ENCODE measurements at places on chromosomes 7 and 10.
A peak's percentile ranks its signal among the peaks of the same experiment; 100 is the strongest.

- no peak for DNase-seq
These were observed 107.1 kb downstream of the PIP4K2A start for GRCh38 chr10:22607261-22607660.

- DNase-seq, result no peak
These were observed 407.8 kb upstream of the FOXK1 start for GRCh38 chr7:4274286-4274685.

GRCh38 chr7:17436126-17436525 is 137.7 kb downstream of the AHR start:
- DNase-seq, result no peak

DNA sequence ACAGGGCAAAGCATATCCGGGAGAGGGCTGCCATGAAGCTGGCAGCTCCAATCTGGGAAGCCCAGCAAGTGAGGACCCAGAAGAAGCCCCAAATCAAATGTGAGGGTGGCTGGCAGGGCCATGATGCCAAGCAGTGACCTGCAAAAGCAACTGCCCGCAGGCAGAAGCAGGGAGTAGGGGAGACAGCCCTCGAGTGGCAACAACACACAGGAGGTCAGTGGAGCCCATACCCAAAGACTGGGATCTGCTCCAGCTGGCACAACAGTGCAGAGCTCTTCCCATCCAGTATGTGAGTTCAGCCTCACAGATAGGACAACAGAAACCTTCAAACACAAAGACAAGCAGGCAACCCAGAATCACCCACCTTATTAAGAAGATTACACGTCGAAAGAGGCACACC is 45.0 kb downstream of the GRID1 start:
- no peak for DNase-seq

- peak; percentile 29 for DNase-seq
These were observed 53.4 kb downstream of the TMEM209 start for GRCh38 chr7:130151591-130152492.

GRCh38 chr7:106041140-106041717 is 70.9 kb downstream of the SYPL1 start:
- DNase-seq, result peak; percentile 19

- no peak for DNase-seq
These were observed 1037.0 kb downstream of the CNTNAP2 start for GRCh38 chr7:147153571-147153970.

DNA sequence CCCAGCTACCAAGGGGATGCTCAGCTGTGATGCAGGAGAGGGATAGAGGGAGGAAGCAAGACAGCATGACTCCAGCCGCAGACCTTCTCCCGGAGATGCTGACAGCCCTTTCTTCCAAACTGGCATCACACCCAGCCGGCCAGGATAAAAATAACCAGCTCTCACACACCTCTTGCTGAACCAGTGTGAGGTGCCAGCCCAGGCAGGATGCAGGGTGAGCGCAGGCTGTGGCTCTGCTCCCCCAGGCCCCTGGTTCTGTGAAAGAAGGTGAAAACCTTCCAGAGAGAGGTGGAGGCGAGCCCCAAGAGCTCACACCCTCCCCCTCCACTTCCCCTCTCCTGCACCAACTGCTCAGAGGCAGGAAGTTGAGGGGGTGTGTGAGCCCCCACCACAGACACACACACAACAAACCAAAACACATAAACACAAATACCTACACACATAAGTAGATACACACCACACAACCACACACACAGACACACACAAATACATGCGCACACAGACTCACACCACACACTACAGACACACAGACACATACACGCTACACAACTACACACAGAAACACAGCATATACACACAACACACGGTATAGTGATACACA is 4.0 kb downstream of the GPR15LG start:
- DNase-seq, result no peak

- peak; percentile 45 for DNase-seq
These were observed 29.8 kb downstream of the C10orf67 start for GRCh38 chr10:23314835-23315239.

- no peak for DNase-seq
These were observed 194.3 kb downstream of the ZMYND11 start for GRCh38 chr10:329361-330099.

DNA sequence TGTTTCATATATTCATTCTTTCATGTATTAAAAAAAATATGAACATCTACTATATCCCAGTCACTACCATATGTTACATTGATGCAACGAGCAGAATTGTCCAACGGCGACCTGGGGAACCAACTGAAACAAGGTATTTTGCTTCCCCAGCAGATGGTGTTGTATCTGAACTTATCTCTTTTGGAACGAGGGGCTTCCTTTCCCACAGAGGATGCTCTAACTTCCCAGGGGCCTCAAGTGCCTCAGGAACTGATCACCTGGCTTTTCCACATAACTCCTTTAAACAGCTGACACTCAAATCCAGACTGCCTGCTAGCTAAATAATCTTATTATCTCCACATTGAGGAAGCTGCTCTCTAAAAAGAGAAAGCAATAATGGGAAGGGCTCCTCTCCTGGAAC is 259.3 kb downstream of the HTR7 start:
- no peak for DNase-seq

GRCh38 chr7:137626469-137627067 is 220.2 kb downstream of the DGKI start:
- DNase-seq, result no peak

GRCh38 chr10:49089152-49089551 is 26.2 kb downstream of the VSTM4 start:
- DNase-seq, result no peak

DNA sequence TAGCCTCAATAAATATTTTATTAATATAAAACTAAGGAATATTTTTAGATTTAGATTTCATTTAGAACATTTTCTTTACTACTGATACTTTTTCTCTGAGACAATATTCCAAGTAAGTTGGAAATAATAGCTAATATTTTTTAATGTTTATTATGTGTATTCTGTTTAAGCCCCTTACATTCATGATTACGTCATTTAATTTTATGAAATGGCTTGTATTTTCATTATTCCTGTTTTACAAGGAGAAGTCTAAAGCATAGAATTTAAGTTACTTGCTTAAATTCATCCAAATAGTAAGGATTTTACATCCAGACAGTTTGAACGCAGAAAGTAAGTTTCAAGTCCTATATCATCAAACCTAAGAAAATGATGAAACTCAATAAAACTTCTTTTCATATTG is 6.1 kb downstream of the DGKB start:
- DNase-seq, result no peak

- no peak for DNase-seq
These were observed 176.8 kb downstream of the ZMYND11 start for GRCh38 chr10:311901-312665.

GRCh38 chr10:103192089-103192450 is 1.0 kb downstream of the NT5C2 start:
- no peak for DNase-seq

DNA sequence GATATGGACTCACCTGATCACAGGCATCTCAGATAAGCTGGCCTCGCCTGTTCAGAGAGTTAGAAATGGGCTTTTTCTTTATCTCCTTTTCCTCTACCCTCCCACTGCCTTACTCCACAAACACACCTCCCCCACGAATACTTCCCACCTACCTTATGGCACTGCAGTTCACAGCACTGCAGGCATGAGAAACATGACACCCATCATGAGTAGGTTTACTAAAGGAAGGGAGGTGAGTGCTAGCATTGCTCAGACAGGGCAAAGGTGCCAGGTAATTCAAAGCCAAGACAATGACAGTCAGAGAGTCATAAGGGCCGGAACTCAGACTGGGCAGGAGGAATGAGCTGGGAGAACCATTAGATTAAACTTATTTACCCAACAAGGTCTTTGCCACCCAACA is 220.6 kb downstream of the FAM107B start:
- no peak for DNase-seq

- no peak for DNase-seq
These were observed 16.8 kb downstream of the HK1 start for GRCh38 chr10:69295027-69295636.

DNA sequence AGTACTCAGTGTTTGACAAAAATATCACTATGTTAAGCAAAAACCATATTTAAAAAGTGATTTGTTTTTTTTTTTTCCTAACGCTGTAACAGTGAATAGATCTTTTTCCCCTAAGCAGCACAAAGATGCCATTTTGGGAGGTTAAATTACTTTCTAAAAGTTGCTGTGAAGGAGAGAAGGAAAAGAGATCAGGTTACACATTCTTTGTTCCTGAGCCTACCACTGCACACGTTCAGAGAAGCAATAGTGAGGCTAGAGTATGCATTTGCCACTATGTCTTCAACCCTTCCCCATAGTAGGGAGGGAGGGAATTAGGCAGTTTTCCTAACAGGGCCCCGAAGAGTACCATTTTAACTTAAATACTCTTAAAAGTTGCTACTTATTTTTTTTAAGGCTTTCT is 38.9 kb downstream of the BMPR1A start:
- DNase-seq, result no peak

DNA sequence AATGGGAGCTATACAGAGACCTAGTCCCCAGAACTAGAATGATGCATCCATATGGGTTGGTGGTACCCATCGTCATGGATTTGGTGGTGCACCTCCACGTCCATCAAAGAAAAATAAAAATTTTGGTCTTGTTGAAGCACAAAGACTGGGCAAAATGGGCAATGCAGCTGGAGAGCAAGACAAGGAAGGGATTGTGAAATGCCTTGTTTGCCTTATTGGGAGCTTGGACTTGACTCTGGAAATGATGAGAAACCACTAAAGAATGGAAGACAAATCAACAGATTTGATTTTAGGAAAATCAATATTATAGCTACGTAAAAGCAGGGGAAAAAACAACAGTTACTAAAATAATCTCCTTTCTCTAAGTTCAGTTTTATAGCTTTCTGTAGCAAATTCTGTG is 150.9 kb downstream of the CPED1 start:
- DNase-seq, result no peak

DNA sequence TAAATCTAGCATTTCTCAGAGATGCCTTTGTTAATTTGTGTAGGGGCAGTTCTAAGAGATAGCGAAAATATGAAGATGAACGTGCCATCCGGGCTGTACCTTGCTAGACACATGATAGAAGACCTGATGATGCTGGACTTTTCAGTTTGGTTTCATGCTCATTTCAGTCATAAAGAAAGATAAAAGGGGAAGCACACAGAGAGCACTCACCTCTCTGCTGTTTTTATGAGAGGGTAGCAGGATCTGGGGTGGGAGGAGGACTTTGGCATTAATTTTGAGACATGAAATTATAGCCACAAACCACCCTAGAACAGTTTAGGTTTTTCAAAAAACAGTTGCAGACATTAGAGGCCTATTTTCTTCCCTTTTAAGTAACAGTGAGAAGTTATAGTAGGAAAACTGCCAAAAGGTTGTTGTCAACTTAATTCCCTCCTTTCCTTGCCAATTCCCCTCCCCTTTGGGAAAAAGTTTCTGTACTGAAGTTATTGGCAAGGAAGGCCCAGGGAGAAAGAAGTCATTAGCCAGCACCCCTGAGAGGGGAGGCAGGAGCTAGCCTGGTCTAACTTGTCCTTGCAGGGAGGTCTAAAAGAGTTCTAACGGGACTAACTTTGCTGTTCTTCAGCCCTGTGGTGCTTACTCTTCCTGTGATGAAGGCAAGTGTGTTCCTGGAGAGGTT is 2.6 kb downstream of the ST7 start:
- DNase-seq, result no peak

DNA sequence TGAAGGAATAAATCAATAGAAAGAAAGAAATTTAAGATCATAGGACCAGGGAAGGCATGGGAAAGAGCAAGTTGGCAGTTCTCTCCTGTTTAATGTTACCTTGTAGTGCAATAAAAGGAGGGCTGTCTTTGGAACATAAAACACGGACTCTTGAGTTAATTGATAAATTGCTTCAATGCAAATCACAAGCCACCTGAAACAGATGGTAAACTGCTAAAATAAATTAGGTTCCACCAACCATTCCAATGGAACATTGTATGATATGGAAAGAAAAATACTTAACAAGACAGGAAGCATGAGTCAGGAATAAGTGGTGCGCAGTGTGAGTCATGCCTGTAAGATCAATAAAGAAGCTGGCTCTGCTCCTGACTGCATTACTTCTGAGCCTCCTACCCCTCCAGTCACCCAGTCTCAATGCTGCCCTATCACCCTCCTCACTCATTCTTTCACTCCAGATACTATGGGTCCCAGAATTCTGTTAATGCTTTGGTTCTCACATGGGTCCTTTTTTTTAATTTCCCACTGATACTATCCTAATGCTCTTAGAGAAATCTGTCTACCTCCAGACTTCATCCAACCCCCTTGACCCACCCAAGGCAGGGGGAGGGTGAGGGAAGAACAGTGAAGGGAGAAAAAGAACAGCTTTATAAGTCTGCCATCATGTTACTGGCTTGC is 78.9 kb downstream of the LRRC17 start:
- DNase-seq, result no peak

DNA sequence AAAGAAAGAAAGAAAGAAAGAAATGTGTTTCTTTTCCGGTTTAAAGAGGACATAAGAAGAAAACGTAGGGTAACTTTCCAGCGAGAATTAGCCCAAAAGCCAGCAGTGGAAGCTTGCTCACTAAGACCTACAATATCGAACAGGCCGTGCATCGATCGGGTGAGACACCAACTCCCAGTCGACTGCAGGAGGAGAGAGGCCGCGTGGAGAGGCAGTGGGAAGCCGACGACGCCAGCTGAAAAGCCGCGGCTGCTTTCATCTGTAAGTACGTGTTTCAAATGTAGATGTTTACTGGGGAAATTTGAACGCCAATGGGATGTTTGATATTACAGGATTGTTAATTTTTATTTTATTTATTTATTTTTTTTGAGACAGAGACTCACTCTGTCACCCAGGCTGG is 28.6 kb upstream of the GIMAP8 start:
- no peak for DNase-seq

DNA sequence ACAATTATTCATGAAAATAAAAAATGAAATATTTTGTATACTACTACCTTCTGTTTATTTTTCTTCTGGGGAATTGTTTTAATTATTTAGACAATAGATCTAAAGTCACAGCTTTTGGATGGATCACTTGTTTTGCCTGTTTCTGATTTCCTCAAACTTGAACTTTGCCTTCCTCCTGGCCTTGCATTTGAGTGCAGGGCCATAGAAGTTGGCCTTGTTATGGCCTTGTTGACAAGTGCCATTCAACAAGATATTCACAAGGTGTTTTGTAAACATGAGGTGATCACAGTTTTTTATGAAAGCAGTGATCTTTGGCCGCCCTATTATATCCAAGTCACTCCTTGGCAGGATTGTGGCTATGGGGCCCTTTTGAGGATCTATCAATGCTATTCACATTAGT is 4.6 kb downstream of the ZNF22 start:
- no peak for DNase-seq

- no peak for DNase-seq
These were observed 229.8 kb upstream of the YAE1 start for GRCh38 chr7:39336442-39336841.

GRCh38 chr7:88020953-88021665 is 87.1 kb downstream of the ADAM22 start:
- DNase-seq, result no peak

GRCh38 chr7:124898531-124898930 is 31.1 kb downstream of the POT1 start:
- no peak for DNase-seq

DNA sequence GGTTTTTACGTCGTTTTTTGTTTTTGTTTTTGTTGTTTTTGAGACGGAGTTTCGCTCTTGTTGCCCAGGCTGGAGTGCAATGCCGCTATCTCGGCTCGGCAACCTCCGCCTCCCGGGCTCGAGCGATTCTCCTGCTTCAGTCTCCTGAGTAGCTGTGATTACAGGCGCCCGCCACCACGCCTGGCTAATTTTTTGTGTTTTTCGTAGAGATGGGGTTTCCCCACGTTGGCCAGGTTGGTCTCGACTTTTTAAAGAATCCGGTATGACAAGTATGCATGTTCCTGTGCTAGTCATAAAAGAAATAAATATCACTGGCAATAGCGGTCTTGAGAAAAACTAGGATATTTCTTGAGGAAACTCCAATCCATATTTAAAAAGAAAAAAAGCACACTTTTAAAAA is 2.7 kb upstream of the ARL4A start:
- no peak for DNase-seq

GRCh38 chr7:153954477-153954876 is 97.7 kb upstream of the DPP6 start:
- no peak for DNase-seq

Data from T-helper 9 cell (primary cell).